ENCODE measurements at places on chromosomes 7 and 10.

DNA sequence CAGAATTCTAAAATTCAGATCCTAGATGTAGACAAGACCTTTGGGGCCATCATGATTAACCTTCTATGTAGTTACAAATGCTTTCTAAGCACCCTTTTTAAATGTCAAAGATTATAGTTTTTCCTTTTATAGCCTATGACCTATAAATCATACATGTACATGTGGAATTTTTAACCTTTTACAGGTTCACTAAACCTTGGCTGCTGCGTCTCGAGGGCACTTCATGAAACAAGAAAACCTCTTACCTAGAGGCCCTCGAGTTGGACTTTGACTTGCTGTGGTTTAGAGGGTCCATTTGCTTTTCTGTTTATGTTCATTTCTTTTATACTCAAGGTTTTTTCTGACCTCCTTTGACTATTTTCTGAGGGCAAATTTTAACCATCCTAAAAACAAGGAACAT, 302.2 kb downstream of the CSTF2T start:
- DNase-seq, result no peak

- DNase-seq, result no peak
Measured at GRCh38 chr7:31873816-31874597, 187.0 kb downstream of the PPP1R17 start.

- no peak for DNase-seq
Measured at GRCh38 chr10:47154762-47155161, 145.2 kb upstream of the GDF10 start.

GRCh38 chr10:124110882-124111281, 17.5 kb upstream of the CHST15 start:
- DNase-seq, result no peak

- no peak for DNase-seq
Measured at GRCh38 chr7:84181628-84182027, 13.0 kb downstream of the SEMA3A start.

DNA sequence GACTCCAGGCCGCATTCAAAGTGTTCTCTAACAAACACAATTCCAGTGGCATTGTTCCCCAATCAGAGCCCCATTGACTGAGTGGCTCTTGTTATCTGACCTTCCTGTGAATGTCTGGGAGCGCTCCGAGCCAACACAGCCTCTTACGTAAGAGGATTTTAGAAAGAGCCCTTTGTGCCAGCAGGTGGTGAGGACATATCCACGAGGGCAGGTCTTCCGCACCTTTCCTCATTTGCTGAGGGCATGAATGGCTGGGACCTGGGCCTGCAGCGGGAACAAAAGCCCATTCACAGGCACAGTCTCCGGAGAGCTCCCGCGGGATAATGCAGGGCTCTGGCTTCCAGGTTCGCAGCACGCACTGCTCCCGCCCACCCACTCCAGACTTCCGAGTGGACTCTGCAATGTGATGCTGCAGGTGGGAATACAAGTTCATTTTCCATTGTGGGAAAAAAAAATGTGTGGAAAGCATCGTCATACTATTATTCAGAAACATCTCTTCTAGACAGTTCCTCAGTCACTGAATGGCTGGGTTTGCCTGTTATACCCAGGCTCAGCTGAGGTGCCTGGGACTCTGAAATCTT, 295.0 kb upstream of the IGFBP3 start:
- DNase-seq, result no peak

DNA sequence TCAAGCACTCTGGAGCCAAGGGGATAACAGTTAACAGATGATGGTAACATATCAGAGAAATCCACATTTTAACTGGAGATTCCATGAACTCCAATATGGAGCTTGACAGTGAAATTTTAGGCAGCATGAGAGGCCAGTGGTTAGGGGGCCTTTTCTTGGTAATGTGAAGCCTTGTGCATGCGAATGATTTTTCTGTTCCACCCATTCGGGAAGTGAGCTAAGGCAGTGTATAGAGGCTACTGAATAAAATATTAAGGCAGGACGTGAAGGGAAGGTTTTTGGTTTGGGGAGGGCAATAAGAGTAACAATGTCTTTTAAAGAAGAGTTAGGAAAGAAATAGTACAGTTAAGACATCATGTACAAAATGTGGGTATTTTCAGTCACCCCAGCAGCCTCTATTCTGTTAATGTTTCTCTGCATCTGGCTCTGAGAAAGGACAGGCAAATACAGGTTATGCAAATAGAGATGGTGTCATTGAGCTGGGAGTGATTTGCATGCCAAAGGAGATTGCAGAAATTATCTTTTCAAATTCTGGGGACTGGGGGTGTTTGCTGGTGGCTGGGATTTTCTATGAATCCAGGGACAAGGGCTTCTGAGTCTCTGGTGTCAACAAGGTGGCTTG, 6.8 kb upstream of the TAS2R60 start:
- no peak for DNase-seq
